ENCODE measurements at places on chromosomes 16 and 17. TPM values are rescaled to one million over a fixed set of nuclear protein-coding genes. Genes with fewer than 3 reads are reported as not detected.

- H3K4me3 ChIP-seq = no peak overlapping the region
- H3K27me3 ChIP-seq = peaks cover 18% of the 10 kb centered on the region
- no peak for DNase-seq
- H3K4me1 ChIP-seq = no peaks in the 10 kb centered on the region
These were observed 47.2 kb downstream of the MEOX1 start for GRCh38 chr17:43614561-43614960.

DNA sequence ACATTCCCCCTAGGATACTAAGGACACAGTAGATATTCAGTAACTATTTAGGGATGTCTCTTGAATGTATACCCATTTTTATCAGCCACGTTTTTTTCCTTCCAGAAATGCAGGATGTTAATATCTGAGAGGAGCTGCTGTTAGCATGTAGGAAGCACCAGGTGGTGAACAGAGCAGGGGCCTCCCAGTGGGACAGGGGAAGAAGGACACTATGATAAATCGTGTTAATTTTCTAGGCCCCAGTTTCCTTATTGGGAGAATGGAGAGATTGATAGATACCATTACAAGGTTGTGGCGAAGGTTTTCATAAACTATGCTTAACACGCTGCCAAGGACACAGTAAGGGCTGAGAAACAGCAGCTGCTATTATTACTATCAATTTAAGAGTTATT, 45.4 kb downstream of the PRSS54 start:
- no peaks in the 10 kb centered on the region for H3K36me3 ChIP-seq
- peaks cover 33% of the 10 kb centered on the region for H3K4me1 ChIP-seq
- DNase-seq = no peak
- H3K27me3 ChIP-seq = no peaks in the 10 kb centered on the region

- DNase-seq = no peak
- H3K4me1 ChIP-seq = peaks cover 14% of the 10 kb centered on the region
- H3K36me3 ChIP-seq = peaks cover 4% of the 10 kb centered on the region
- peak overlapping the region; percentile 90 for H3K4me3 ChIP-seq
These were observed 15.2 kb upstream of the KPNA2 start for GRCh38 chr17:68020409-68020756.

Gene GCGR
- not detected for total RNA-seq

Gene TERB1
- total RNA-seq = not detected

Gene CLDN6
- total RNA-seq = not detected

- no peak overlapping the region for H3K27ac ChIP-seq
- peak overlapping the region; percentile 79 for H3K4me3 ChIP-seq
- H3K4me1 ChIP-seq = peaks cover 45% of the 10 kb centered on the region
- H3K36me3 ChIP-seq = peaks cover 7% of the 10 kb centered on the region
- DNase-seq = no peak
- peaks cover 13% of the 10 kb centered on the region for H3K27me3 ChIP-seq
These were observed 982 bp downstream of the DBNDD1 start for GRCh38 chr16:90018297-90018651.

Gene ITGAD
- total RNA-seq = 0.07 TPM

Gene CMTM2
- not detected for total RNA-seq

- no peak overlapping the region for H3K27ac ChIP-seq
- no peak overlapping the region for H3K4me3 ChIP-seq
- H3K27me3 ChIP-seq = no peaks in the 10 kb centered on the region
- DNase-seq = no peak
These were observed 20.5 kb upstream of the ERN1 start for GRCh38 chr17:64150237-64151015.

GRCh38 chr17:4604111-4604644, 19.8 kb downstream of the SMTNL2 start:
- DNase-seq = no peak
- H3K27ac ChIP-seq = no peak overlapping the region
- H3K27me3 ChIP-seq = peaks cover 34% of the 10 kb centered on the region
- H3K4me1 ChIP-seq = no peaks in the 10 kb centered on the region
- H3K4me3 ChIP-seq = no peak overlapping the region

- H3K36me3 ChIP-seq = peaks cover 24% of the 10 kb centered on the region
- no peak overlapping the region for H3K4me3 ChIP-seq
- H3K27ac ChIP-seq = no peak overlapping the region
- no peak for DNase-seq
- H3K4me1 ChIP-seq = no peaks in the 10 kb centered on the region
These were observed 41.2 kb upstream of the HAS3 start for GRCh38 chr16:69064124-69064763.

Gene CDRT15
- total RNA-seq = not detected

DNA sequence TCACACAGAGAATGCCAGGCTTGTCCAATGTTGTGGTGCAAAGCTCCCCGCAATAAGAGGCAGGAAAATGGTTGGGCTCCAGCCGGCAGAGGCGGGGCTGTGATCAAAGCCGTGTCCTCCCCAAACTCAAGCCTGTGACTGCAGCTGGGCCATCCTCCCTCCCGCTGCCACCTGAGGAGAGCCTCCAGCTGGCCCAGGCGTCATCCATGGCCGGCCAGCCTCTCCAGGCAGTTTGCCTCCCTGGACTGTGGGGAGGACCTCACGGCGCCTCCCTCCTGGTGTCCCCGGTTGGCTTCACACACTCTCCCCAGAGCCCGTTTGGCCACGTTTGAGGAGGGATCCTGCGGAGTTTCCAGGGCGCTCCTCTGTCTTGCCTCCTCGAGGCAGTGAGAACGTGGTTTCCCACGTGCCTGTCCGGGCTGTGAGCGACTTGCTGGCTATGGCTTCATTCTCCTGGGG, 134.1 kb downstream of the IRF8 start:
- DNase-seq = no peak
- H3K4me1 ChIP-seq = no peaks in the 10 kb centered on the region
- H3K27ac ChIP-seq = no peak overlapping the region
- peaks cover 30% of the 10 kb centered on the region for H3K27me3 ChIP-seq

GRCh38 chr16:11155284-11155806, 100.7 kb downstream of the SOCS1 start:
- no peaks in the 10 kb centered on the region for H3K27me3 ChIP-seq
- no peak overlapping the region for H3K4me3 ChIP-seq
- peaks cover 25% of the 10 kb centered on the region for H3K4me1 ChIP-seq
- H3K27ac ChIP-seq = no peak overlapping the region
- peaks cover 14% of the 10 kb centered on the region for H3K36me3 ChIP-seq

Gene CA5A
- total RNA-seq = not detected

GRCh38 chr17:48860034-48860433, 29.2 kb downstream of the CALCOCO2 start:
- H3K27me3 ChIP-seq = no peaks in the 10 kb centered on the region
- peaks cover 76% of the 10 kb centered on the region for H3K36me3 ChIP-seq
- DNase-seq = no peak
- no peak overlapping the region for H3K27ac ChIP-seq

DNA sequence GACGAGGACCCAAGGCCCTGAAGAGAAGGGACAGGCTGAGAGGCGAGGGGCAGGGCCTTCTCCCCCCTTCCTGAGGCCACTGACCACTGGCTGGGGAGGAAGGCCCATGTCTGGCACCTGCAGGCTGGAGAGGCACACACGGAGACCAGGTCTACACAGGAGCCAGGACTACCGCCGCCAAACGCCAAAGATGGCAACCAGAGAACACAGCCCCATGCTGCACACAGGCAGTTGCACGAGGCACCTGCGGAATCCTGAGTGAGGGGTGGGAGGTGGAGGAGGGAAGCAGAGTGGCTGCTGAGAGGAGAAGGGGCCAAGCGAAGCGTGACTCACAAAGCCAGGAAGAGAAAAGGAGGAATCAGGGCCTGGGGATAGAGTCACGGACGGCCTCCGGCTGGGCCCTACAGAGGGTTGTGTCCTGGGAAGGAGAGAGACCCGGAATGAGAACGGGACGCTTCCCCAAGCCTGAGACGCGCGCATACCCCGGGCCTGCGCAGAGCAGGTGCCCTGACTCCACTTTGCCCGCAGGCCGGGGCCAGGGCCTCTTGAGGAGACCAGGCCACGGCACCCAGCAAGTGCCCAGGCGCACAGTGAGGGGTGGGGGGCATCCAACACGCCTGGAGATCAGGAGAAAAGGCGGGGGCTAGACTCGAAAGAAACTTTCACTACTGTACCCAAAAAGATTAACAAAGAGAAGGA, 28.7 kb upstream of the C16orf95 start:
- peaks cover 62% of the 10 kb centered on the region for H3K36me3 ChIP-seq
- H3K4me1 ChIP-seq = peaks cover 7% of the 10 kb centered on the region
- H3K27ac ChIP-seq = peak overlapping the region; percentile 43
- H3K4me3 ChIP-seq = no peak overlapping the region
- no peaks in the 10 kb centered on the region for H3K27me3 ChIP-seq

Gene CD300H
- total RNA-seq = not detected

Gene FBXL20
- total RNA-seq = 14.4 TPM

GRCh38 chr17:21297026-21297520, 12.6 kb downstream of the MAP2K3 start:
- H3K27me3 ChIP-seq = no peaks in the 10 kb centered on the region
- peaks cover 50% of the 10 kb centered on the region for H3K36me3 ChIP-seq
- DNase-seq = no peak
- no peak overlapping the region for H3K27ac ChIP-seq

Gene NME1
- total RNA-seq = 130 TPM

- no peak for DNase-seq
- no peaks in the 10 kb centered on the region for H3K36me3 ChIP-seq
- no peaks in the 10 kb centered on the region for H3K27me3 ChIP-seq
- no peaks in the 10 kb centered on the region for H3K4me1 ChIP-seq
- no peak overlapping the region for H3K4me3 ChIP-seq
These were observed 990.4 kb downstream of the CDH11 start for GRCh38 chr16:64131423-64131822.

DNA sequence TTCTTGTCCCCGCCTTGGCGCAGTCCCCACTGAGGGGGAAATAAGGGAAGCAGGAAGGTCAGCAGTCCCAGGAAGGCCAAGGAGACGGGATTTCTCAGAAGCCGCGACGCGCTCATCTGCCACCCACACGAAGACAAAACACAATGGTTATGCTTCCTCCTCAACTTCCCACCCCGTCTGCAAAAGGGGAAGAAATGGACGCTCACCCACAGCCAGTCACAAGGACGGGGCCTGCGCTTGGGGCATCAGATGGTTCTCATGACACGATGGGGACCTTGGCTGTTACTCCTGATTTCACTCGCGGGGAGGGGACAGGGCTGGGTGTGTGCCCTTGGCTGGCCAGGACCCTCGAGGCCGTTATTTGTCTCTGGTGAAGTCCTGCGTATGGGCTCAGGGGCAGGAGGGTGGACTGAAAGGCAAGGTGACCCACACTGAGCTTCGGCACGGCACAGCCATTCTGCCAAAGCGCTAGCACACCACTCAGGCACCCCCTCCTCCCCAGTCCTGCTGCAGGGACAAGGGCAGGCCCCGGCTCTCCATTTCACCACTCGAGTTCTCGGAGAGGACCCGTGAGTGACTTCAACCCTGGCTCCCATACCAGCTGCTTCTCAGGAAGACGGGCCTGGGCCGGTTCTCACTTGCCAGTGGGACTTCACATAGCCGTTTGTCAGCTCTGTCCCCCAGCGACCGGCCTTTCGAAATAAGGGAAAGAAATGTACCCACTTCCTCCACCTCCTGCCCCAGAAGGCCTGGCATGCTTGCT, 84.5 kb downstream of the ABR start:
- no peak overlapping the region for H3K27ac ChIP-seq
- no peak overlapping the region for H3K4me3 ChIP-seq
- H3K4me1 ChIP-seq = peaks cover 17% of the 10 kb centered on the region
- no peaks in the 10 kb centered on the region for H3K27me3 ChIP-seq
- DNase-seq = no peak

- H3K27me3 ChIP-seq = no peaks in the 10 kb centered on the region
- no peak for DNase-seq
- no peak overlapping the region for H3K4me3 ChIP-seq
- H3K4me1 ChIP-seq = peaks cover 13% of the 10 kb centered on the region
- H3K36me3 ChIP-seq = peaks cover 33% of the 10 kb centered on the region
These were observed 60.0 kb upstream of the CHMP6 start for GRCh38 chr17:80931421-80932265.

Gene ZG16
- not detected for total RNA-seq

DNA sequence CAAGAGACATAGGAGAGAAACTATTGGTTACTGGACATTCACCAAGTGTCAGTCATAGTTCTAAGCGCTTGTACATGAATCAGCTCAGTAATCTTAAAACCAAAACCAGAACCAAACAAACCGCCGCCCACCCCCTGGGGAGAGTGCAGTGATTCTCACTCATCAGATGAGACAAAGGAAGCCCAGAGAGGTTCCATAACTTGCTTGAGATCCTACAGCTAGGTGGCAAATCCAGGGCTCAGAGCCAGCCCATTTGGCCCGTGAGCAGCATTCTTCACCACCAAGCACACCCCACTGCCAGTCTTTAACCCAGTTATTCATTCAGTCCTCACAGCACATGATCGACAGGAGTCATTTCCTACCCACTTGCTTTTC, 37.2 kb upstream of the RGS9 start:
- DNase-seq = peak; percentile 71
- peaks cover 5% of the 10 kb centered on the region for H3K27me3 ChIP-seq
- H3K27ac ChIP-seq = peak overlapping the region; percentile 98

GRCh38 chr17:76736349-76737081, 616 bp downstream of the SRSF2 start:
- H3K27ac ChIP-seq = peak overlapping the region; percentile 96
- no peaks in the 10 kb centered on the region for H3K27me3 ChIP-seq
- peaks cover 68% of the 10 kb centered on the region for H3K36me3 ChIP-seq
- peaks cover 56% of the 10 kb centered on the region for H3K4me1 ChIP-seq
- peak; percentile 68 for DNase-seq
- peak overlapping the region; percentile 97 for H3K4me3 ChIP-seq

GRCh38 chr17:81393684-81394376, 1.4 kb upstream of the BAHCC1 start:
- H3K4me1 ChIP-seq = peaks cover 23% of the 10 kb centered on the region
- peaks cover 44% of the 10 kb centered on the region for H3K27me3 ChIP-seq
- DNase-seq = peak; percentile 49
- H3K27ac ChIP-seq = no peak overlapping the region
- no peaks in the 10 kb centered on the region for H3K36me3 ChIP-seq

Gene SCO1
- total RNA-seq = 33.3 TPM

Gene PTGES3L
- total RNA-seq = 1.4 TPM

DNA sequence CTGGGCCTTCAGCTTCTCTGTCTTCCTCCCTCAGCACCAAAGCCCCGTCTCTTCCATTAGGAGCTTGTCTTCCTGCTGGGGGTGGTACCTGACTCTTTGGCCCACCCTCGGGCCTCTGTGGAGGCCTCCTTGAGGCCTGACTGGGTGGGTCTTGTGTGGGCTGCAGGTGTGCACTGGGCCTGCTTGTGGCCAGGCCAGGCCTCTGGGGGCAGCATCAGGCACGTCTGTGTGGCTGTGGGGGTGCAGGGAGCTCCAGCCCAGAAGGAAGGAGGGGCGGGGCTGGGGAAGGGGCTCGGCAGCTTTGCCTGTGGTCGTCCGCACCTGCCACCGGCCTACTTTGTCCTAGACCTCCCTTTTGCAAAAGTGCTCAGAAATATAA, 7.0 kb downstream of the PIGQ start:
- no peak overlapping the region for H3K4me3 ChIP-seq
- no peak overlapping the region for H3K27ac ChIP-seq
- peaks cover 2% of the 10 kb centered on the region for H3K4me1 ChIP-seq
- no peaks in the 10 kb centered on the region for H3K27me3 ChIP-seq

- peaks cover 15% of the 10 kb centered on the region for H3K4me1 ChIP-seq
- H3K36me3 ChIP-seq = peaks cover 20% of the 10 kb centered on the region
- no peaks in the 10 kb centered on the region for H3K27me3 ChIP-seq
- DNase-seq = no peak
- no peak overlapping the region for H3K4me3 ChIP-seq
These were observed 64.1 kb downstream of the NEUROD2 start for GRCh38 chr17:39543664-39544063.

Gene CHST5
- total RNA-seq = 0.11 TPM
